T-cell (primary cell): ENCODE measurements at places on chromosomes 7 and 10. TPM values are rescaled to one million over a fixed set of nuclear protein-coding genes. Genes with fewer than 3 reads are reported as not detected.

GRCh38 chr7:155803418-155804376 is 8.6 kb downstream of the SHH start:
- H3K27me3 ChIP-seq = peaks cover 20% of the 10 kb centered on the region
- H3K4me3 ChIP-seq = no peak overlapping the region
- H3K4me1 ChIP-seq = peaks cover 13% of the 10 kb centered on the region
- no peak overlapping the region for H3K27ac ChIP-seq
- no peak for DNase-seq

DNA sequence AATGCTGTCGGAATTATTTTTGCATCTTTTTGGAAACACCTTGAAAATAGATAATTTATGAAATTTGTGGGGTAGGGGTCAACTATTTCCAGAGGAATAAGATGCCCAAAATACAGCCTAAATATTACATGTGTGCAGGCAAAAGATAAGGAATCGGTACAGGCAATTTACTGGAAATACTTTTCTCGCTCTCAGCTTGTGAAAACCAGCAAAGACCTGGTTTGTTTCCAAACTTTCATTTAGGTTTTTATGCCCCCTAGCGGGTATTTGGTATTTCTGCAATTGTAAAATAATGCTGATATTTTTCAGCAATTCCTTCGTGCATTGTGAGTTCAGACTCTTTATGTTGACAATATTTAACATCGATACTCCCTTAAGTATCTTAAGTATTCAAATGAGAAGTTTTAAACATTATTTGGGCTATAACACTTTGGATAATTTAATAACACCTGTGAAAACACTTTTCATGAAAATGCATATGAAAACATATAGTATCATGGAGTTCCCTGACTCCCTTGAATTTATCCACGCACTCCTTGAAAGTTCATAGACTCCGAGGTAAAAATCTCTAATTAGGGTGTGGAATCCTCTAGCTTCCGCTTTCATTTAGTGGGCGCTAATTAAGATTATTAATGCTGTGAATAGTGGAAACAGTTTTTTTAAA is 132.4 kb downstream of the TSPAN12 start:
- H3K4me3 ChIP-seq = no peak overlapping the region
- DNase-seq = no peak
- no peaks in the 10 kb centered on the region for H3K27me3 ChIP-seq
- H3K36me3 ChIP-seq = no peaks in the 10 kb centered on the region

FBH1 gene
- 95.5 TPM for total RNA-seq

- H3K36me3 ChIP-seq = no peaks in the 10 kb centered on the region
- no peak overlapping the region for H3K4me3 ChIP-seq
- H3K27ac ChIP-seq = no peak overlapping the region
- no peak for DNase-seq
- H3K4me1 ChIP-seq = no peaks in the 10 kb centered on the region
- no peaks in the 10 kb centered on the region for H3K27me3 ChIP-seq
Measured at GRCh38 chr7:45985902-45986301, 64.8 kb upstream of the IGFBP3 start.

DNA sequence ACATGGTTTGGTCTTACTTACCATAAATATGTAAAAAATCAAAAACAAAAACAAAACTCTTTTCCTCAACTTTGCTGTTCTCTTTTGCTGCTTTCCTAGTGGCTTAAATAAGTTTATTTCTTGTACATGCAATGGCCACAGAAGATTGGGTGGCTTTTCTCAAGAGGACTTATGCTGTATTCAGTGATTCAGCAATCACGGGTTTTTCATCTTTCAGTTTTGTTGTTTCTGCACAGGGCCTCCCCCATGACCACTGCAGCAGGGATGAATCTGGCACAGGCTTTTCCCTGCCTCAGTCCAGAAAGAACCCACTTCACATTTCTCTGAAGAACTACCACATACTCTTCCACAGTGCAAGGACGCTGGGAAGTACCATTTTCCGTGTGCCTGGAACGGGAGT is 355.0 kb downstream of the RNLS start:
- no peaks in the 10 kb centered on the region for H3K4me1 ChIP-seq
- H3K27me3 ChIP-seq = no peaks in the 10 kb centered on the region
- DNase-seq = no peak
- no peak overlapping the region for H3K27ac ChIP-seq

UFSP1 gene
- 1.5 TPM for total RNA-seq

UCN3 gene
- total RNA-seq = not detected

AIMP2 gene
- total RNA-seq = 7.8 TPM
